Islet precursor cell (in vitro differentiated cells): ENCODE measurements at places on chromosomes 5 and 9.

DNA sequence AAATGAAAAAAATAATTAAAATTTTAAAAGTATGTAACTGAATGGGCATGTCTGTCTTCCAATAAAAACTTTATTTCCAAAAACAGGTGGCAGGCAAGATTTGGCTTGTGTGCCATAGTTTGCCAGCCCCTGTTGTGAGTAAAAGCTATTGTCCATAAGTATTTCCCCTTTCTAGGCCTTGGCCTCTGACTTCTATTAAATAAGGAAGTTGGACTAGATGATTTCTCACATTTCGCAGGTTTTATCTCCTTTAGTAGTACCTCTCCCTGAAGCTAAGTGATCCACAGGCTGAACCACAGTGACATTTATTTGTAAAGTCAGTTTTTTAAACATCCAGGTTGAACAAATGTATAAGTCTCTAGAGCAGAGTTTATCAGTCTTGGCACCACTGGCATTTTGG, 41.3 kb downstream of the RECK start:
- no peak for DNase-seq

DNA sequence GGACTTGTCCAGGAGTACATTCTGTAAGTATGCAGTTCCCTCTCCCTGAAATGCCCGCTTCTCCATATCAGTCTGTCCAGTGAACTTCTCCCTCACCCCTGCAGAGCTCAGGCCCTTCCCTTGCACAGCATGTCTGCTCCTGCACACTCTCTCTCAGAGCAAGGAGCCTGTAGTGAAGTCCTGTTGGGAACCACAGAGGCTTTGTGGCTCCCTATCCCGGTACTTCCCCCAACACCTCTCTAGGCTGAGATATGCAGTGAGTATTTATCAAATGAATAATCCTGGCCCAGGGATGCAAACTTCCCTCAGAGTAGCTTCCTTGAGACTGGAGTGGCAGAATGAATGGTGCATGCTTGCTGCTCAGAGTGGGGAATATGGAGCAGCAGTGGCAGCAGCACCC, 48.8 kb downstream of the POC5 start:
- no peak for DNase-seq

DNA sequence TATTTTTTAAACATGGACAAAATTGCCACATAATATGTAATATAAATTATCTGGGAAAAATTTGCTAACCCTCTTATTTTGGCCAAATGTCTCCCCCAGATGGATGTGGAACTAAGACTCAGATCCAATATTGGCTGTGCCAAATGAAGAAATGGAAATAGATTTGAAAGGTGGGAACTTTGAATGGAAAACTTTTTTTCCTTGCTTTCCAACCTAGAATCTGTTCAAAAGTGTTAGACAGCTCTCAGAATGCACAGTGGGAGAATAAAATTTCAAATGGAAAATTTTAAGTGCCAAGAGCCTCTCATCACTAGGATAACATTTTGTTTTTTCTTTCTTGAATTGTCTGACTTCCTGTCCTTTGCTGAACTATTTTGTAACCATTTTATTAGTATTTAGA, 142.6 kb upstream of the GAS1 start:
- DNase-seq = no peak

DNA sequence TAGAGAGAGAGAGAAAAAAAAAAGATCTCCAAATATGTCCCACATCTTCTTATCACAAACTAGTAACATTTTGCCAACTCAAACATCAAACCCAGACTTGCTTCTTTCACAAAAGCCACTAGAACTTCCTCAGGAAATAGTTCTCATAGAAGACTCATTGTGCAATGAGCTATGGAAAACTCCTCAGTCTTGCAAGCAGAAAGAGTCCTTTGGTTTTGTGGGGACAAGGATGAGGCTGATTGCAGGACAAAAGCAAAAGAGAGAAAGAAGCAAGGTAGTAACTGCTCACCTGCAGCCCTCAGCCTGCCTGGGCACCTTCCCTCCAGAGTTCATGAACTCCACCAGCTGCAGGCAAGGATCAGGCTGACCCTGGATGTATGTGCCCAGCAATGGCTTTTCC, 399.0 kb downstream of the IRX1 start:
- DNase-seq = no peak

GRCh38 chr5:126097876-126098275, 325.3 kb upstream of the GRAMD2B start:
- DNase-seq = no peak

- peak; percentile 85 for DNase-seq
Observed at GRCh38 chr5:74624931-74625505, 15.5 kb downstream of the ENC1 start.

- no peak for DNase-seq
Observed at GRCh38 chr9:81844131-81844567, 84.1 kb upstream of the SPATA31D4 start.

- no peak for DNase-seq
Observed at GRCh38 chr5:136957428-136957827, 541.7 kb downstream of the SPOCK1 start.

DNA sequence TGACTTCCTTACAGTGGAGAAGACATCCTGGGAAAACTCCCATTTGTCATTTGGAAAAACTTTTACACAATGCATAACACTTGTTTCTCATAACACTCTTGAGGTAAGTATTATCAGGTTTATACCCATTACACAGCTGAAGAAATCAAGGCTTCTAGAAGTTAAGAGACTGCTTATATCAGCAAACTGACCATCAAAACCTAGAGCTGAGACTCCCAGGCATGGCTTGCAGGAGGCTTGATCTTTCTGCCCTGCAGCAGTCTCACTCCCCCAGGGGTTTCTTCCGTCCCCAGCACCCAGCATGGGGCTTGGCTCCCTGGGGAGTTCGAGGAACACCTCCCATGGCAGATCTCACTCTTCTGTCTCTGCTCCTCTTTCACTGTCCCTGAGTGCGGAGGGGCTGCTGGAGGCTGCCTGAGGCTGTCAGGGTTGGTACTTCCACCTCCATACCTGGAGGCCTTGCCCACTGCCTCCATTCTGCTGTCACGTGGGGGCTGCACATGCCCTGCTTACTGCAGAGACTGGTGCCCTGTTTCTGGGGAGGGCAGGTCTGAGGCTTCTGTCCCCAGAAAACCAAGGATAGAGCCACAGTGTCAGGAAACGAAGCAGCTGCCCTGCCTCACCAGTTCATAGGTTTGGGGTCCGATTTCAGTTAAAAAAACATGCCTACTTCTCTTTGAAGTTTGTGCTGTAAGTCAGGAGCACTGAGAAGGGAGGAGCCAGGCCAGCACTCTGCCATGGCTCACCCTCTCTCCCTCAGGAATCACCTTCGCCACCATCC, 202.5 kb downstream of the PAX5 start:
- DNase-seq = no peak

DNA sequence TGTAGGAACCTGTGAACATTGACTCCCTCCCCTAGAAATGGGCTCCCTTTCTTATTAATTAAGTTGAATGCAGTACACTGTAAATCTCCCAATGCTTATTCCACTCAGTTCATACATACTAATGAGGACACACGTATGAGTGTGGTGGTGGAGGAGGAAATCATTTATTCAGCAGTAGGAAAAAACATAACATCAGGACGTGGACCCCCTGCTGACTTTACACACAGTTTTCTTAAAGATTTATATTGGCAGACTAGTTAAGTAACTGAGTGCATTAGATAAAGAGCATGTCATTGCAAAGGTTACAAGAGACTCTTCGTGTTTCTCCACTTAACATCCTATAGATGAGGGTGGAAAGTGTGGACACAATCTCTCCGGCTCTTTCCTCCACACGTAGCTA, 37.8 kb upstream of the SEMA6A start:
- DNase-seq = no peak

DNA sequence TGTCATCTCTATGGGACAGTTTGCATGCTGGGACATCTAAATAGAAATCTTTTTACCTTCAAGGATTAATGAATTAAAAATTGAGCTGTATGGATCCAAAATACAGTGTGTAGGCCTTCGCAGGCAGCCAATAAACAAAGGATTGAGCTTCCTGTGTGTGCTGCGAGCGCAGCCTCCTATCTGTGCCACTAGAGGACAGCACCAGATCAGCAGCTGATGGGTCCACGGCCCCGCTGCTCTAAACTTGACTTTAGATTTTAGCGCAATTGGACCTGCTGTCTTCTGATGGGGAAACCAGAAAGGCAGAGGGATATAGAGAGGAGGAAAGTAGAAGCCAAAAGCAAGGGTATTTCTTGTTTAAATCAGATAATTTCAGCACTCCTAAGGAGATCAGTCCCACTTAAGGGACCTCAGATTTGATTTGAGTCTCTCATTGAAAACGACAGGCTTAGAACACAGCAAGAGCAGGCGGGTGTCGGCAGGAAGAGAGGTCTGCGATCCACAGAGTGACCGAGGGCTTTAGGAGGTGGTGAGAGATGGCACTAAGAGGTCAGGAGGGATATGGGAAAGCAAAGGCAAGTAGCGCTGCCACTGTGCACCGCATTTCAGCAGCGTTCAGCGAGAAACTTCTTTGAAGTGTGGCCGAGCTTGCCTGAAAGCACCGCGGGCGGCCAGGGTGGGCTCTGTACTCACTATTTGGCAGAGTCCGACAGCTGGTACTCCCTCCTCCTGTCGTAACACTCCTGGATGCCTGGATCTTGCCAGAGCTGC, 214.3 kb downstream of the GNA14 start:
- DNase-seq = peak; percentile 83

DNA sequence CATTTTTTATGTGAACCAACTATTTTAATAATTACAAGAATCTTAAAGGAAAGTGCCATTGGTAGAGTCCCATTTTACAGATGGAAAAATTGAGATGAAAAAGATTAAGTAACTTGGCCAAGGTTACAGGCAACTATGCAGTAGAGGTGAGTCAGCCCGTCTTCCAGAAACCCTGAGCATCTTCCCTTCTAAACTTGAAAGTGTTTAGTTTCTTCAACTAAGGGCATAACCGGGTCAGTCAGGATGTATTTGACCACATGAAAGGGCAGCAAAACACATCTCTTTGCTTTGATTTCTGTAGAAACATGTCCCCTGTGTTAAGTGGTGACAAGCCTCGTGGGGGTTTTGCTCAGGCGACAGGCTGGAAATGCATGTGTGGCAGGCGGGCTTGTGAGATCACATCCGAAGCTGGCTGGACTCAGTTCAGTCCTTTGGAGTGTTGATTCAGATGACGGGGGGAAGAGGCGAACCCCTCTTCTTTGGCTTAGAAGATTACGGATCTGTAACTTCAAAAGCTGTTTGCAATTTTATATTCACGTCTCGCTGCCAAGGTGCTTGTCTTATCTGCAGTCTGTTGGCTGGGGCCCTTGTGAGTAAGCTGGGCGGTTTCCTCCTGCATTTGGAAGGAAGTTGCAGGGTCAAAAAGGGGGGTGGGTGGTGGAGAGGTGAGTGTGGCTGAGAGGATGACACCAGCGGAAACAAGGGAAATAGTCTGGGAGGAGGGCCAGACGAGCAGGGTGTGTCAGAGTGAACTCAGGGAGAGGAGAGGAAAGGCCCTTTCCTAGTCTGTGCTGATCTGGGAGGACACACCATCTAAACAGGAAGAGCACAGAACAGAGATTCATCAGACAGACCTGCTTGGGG, 78.9 kb upstream of the RPS23 start:
- peak; percentile 88 for DNase-seq

GRCh38 chr5:166581826-166582225, 1709.6 kb upstream of the WWC1 start:
- no peak for DNase-seq

DNA sequence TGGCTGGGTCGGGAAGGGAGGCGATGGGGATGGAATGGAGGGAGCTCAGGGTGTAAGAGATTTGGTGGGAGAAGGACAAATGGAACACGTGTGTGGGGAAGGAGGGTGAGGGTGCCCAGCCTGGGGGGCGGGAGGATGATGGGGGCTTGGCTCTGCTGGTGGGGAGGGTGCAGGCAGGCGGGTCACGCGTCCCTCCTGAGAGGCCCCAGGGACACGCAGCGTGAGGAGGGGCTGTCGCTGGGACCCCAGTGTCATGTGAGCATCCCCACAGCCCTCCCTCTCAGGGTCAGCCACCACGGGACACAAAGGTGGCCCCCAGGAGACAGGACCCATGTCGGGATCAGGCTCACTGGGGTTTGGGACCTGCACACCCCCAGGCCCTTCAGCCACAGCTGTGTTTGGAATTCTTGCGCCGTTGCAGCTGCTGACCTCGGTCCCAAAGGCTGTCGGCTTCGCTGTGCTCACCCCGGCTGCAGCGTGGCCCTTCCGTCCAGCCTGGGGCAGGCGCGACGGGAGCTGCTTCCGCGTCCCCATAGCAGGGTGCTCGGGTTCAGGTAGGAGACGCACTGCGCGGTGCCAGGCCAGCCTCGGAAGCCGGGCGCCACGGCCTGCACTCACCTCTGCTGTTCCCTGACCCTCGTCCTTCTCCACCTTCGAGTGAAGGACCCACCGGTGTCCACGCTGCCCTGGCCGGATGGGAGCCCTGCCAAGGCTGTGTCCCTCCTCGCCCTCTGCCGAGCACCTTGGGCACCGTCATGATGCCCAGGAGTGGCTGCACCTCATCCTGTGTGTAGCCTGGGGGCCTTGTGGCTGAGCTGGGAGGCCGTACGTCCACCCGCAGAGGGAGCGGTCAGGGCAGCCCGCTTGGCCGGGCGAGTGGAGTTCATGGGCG, 5.4 kb downstream of the SLC6A19 start:
- no peak for DNase-seq

DNA sequence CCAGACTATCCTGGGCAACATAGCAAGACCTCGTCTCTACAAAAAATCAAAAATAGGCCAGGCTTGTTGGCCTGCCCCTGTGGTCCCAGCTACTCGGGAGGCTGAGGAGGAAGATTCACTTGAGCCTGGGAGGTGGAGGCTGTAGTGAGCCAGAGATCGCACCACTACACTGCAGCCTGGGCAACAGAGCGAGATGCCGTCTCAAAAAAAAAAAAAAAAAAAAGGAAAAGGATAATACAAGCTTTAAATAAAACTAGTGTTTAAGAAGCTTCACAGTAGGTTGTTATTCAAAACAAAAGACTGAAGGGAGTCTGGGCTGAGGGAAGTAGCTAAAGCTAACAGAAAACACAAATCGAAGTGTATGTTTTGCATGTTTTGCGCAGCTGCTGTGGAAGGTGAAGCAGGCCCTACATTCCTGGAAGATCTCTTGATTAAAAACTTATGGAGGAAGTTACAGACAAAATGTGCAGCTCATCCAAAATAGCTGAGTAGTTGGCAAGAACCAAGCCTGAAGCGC, 581 bp upstream of the C9orf40 start:
- DNase-seq = peak; percentile 52
